ENCODE measurements at places on chromosomes 6 and 20.

DNA sequence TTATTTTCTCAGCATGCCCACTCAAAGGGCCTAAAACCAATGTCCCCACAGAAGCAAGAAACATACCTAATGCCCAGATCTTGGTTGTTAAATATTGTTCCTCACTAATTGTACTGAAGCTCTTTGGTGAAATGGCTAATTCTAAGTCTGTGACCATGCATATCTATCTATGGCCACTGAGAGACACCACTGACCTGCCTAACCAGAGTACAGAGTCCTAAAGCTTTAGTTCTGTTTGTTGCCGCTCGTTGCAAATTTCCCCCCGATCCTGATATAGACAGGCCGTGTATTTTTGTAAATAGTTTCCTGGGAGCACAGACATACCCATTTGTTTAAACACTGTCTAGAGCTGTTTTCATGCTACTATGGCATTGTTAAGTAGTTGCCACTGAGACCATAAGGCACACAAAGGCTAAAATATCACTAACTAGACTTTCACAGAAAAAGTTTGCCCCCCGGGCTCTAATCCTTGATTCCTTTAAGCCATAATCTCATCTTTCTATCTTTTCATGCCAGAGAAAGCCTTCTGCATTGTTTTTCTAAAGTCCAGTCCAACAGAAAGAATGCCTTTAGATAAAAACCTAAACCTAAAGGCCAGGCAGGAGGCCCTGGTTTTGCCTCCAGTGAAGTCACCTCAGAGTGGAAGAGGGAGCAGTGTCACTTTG lies 48.7 kb downstream of the DNAAF9 start:
- no peak for DNase-seq

DNA sequence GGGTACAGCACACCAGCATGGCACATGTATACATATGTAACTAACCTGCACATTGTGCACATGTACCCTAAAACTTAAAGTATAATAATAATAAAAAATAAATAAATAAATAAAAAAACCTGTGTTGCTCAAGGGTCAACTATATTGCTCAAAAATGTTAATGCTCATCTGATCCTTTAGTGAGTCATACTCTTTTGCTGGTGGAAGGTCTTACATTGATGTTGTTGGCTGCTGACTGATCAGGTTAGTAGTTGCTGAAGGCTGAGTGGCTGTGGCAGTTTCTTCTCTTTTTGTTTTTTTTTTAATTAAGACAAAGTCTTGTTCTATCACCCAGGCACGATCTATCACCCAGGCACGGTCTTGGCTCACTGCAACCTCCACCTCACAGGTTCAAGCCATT lies 29.6 kb upstream of the SMIM26 start:
- DNase-seq = no peak

GRCh38 chr6:139954463-139955071 lies 580.1 kb upstream of the CITED2 start:
- DNase-seq = no peak

- no peak for DNase-seq
Observed at GRCh38 chr20:46396052-46396740, 10.2 kb downstream of the ELMO2 start.

- no peak for DNase-seq
Observed at GRCh38 chr6:53986165-53986720, 125.0 kb upstream of the MLIP start.

DNA sequence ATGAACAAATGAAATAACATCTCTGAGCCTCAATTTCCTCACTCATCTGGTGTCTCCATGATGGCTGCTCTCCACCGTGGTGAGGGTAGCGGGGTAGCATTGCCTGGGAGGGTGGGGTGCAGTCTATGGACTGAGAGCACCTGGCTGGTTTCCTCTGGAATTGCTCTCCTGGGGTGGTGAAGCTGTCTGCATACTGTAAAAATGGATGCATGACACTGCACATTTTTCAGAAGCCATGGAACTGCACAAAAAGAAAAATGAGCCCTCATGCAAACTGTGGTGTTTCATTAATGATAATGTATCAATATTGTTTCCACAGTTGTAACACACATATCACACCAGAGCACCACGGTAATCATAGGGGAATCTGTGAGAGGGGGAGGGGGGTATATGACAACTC lies 12.1 kb upstream of the ITPR3 start:
- DNase-seq = no peak

DNA sequence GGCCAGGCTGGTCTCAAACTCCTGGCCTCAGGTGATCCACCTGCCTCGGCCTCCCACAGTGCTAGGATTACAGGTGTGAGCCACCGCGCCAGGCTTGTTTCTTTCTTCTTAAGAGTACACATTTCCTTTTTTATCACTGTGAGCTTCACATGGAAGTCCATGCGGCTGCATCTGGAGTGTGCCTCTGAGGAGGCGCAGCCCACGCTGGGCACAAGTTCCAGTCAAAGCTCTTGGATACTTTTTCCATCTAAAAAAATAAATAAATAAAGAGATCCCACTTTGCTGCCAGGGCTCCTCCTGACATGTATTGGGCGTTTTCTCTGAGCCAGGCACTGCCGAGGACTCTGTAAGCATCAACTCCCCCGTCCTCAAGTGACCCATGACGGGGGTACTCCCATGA lies 123.0 kb downstream of the PREX1 start:
- no peak for DNase-seq

GRCh38 chr6:39752835-39753724 lies 27.9 kb upstream of the KIF6 start:
- no peak for DNase-seq

GRCh38 chr6:55578537-55579363 lies at the start of gene HMGCLL1:
TSS of gene HMGCLL1 (minus strand) at chr6:55579192. CDS start at chr6:55579055, 137 bp downstream.
- no peak for DNase-seq

- DNase-seq = no peak
Observed at GRCh38 chr20:21622097-21622857, 83.2 kb upstream of the PAX1 start.

GRCh38 chr6:2523061-2523460 lies 227.7 kb downstream of the MYLK4 start:
- DNase-seq = no peak

GRCh38 chr20:9487231-9487630 lies 27.2 kb upstream of the LAMP5 start:
- DNase-seq = no peak

DNA sequence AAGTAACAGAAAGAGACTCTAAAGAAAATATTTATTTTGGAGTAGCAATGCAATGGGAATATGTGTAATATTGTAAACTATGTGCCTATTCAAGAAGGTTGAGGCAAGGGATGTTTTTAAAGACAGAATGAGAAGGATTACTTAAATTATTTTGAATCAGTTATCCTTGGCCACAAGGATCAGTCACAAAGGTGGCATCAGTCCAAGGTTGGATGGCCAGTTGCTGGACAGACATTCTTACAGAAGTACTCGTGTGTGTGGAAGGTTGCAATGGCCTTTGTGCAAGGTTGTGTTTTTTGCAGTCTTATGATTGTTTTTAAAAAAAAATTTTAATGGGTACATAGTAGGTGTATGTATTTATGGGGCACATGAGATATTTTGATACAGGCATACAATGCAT lies 2.0 kb downstream of the QRSL1 start:
- DNase-seq = no peak

- peak; percentile 90 for DNase-seq
Observed at GRCh38 chr6:118893807-118894424, at the start of gene ASF1A. TSS of gene ASF1A (plus strand) at chr6:118894152. CDS start at chr6:118894414, 262 bp downstream.

GRCh38 chr6:111799576-111800258 lies 73.5 kb downstream of the FYN start:
- DNase-seq = no peak

GRCh38 chr20:17210983-17211382 lies 15.9 kb upstream of the PCSK2 start:
- DNase-seq = no peak

- DNase-seq = no peak
Observed at GRCh38 chr20:19784511-19785172, 26.6 kb downstream of the RIN2 start.

- no peak for DNase-seq
Observed at GRCh38 chr6:15966000-15966520, 162.8 kb upstream of the MYLIP start.

GRCh38 chr20:8726460-8726859 lies 342.4 kb upstream of the PLCB4 start:
- no peak for DNase-seq

- DNase-seq = no peak
Observed at GRCh38 chr6:139287868-139288267, 3.9 kb downstream of the TXLNB start.

DNA sequence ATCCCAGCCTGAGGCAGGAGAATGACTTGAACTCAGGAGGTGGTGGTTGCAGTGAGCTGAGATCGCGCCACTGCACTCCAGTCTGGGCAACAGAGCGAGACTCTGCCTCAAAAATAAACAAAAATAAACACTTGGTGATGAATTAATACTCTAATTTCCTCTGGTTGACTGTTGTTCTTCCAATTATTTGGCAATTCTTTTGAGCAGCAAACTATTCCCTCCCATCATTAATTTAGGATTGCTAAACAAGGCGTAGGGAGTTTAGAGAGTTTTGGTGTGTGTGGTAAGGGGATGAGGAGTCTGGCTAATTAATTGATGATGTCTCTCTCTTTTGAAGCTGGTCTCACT lies 2.7 kb upstream of the ID1 start:
- DNase-seq = no peak

- no peak for DNase-seq
Observed at GRCh38 chr20:58184063-58184462, 44.4 kb downstream of the ANKRD60 start.

GRCh38 chr6:169738204-169738975 lies 13.0 kb downstream of the DYNLT2 start:
- no peak for DNase-seq

DNA sequence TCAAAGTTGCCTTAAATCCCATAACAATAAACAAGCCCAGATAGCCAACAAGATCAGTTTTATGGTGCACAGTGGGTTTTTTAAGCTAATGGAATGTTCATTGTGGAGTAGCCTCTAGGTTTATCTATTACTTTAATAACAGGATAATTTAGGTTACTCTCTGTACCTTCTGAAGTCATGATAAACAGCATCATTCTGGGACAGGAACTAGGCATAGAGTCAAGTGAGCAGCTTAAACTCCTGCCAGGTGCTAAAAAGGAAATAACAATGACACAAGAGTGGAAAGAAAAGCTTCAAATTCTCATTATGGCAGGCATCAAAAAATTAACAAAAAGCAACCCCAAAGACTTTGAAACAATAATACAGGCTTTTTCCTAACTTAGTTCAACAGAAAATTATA lies 228.8 kb downstream of the HACE1 start:
- DNase-seq = no peak

GRCh38 chr6:84967965-84968364 lies 203.6 kb upstream of the TBX18 start:
- DNase-seq = no peak

DNA sequence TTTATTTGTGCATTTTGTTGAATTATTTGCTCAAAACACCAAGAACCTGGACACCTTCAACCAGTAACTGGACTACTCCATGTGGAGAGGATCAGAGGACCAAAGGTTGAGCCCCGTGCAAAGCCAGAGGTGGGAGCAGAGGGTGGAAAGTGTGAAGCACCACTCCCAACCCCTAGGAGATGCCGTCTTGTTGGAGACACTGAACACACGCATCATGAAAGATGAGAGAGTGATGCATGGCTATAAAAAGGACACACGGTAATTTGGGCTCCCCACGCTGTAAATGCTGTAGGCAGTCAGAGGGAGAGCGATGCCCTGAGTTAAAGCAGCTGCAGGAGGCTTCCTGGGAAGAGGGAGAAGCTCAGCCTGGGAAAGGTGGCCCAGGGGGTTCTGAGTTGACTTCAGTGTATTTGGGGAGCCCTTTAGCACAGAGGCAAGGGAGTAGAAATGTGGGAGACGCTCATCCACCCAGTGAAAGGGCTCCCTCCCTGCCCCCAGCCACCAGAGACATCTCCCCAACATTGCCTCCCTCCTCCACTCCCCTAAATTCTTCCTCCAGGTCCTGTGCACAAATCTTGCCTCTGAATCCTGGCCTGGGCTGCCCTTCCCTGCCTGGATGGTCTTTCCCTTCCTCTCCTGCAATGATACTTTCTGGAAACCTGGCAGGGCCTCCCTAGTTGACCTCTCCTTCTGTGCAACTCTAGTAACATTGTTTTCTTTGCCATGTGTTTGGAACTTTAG lies 55.8 kb upstream of the IYD start:
- no peak for DNase-seq

DNA sequence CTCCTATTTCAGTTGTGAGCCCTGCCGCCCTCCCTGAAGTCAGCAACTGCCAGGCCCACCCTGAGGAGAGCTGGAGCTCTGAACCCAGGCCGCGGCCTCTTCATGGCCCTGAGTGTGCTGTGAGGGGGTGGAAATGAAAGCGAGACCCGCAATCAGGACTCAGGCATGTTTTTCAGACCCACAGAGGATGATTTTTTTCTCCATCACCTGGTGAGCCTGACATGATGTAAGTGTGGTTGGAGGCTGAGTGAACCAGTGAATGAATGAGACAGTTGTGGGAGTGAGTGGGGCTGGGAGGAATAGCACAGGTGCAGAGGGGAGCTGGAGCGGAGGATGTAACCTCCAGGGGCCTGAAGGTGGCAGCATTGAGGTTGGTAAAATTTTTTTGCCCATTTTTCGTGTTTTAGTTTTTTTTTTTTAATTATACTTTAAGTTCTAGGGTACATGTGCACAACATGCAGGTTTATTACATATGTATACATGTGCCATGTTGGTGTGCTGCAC lies 18.3 kb downstream of the RAET1L start:
- DNase-seq = no peak

- DNase-seq = no peak
Observed at GRCh38 chr6:38445336-38445735, 194.4 kb downstream of the BTBD9 start.

DNA sequence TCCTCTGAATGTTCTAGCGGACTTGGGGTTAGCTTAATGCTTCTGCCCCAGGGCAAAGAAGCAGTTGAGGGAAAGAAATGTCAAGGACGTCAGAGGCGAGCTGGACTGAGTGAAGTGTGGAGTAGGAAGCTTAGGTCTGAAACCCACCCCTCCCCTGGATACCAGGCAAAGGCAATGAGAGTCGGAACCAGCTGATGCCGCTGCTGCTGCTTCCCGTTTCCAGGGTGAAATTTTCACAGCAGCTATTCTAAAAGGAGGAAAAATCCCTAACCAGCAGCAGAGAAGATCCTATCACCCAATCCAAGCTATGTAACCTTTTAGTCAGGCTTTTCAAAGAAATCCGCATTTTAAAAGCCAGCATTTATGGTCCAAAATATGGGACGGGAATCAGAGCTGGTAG lies 564.3 kb downstream of the LMBRD1 start:
- DNase-seq = no peak

- no peak for DNase-seq
Observed at GRCh38 chr20:60760256-60761000, 491.6 kb upstream of the CDH4 start.

- no peak for DNase-seq
Observed at GRCh38 chr6:27651371-27651732, 178.4 kb upstream of the ZNF184 start.

- DNase-seq = peak; percentile 18
Observed at GRCh38 chr6:144104898-144105487, 9.6 kb upstream of the SF3B5 start.

DNA sequence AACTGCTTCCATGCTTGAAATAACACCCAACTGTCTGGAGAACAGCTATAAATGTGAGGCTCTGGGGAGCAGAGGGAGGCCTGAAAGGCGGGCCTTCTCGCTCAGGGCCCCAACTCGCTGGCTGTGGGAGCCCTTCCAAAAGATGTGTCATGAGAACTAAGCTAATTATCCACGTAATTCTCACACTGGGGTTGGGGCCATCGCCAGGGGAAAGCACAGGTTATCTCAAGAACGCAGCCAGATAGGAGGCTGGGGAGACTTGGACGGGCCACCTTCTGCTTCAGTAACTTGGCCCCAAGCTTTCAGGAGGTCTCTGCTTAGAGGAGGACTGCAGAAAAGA lies 1.6 kb downstream of the PXDC1 start:
- no peak for DNase-seq
